Bronchial epithelial cell (primary cell): ENCODE measurements at places on chromosomes 11 and 22. TPM values are rescaled to one million over a fixed set of nuclear protein-coding genes. Genes with fewer than 3 reads are reported as not detected.

Gene PHLDB1
- total RNA-seq: 13.3 and 22.6 TPM in 2 replicates

Gene OR2D2
- 0.26 TPM in 1 of 2 replicates, not detected in the other for total RNA-seq

Gene SEC14L2
- 32.6 and 34.5 TPM in 2 replicates for total RNA-seq

Gene CYP2D6
- total RNA-seq: 0.53 and 0.64 TPM in 2 replicates

Gene PATE4
- not detected in 2 replicates for total RNA-seq

Gene TNNT3
- not detected in 2 replicates for total RNA-seq

Gene TBC1D10A
- total RNA-seq: 6.6 and 12.2 TPM in 2 replicates
